T-helper 2 cell (primary cell): ENCODE measurements at places on chromosomes 4 and X.
A peak's percentile ranks its signal among the peaks of the same experiment; 100 is the strongest.

DNA sequence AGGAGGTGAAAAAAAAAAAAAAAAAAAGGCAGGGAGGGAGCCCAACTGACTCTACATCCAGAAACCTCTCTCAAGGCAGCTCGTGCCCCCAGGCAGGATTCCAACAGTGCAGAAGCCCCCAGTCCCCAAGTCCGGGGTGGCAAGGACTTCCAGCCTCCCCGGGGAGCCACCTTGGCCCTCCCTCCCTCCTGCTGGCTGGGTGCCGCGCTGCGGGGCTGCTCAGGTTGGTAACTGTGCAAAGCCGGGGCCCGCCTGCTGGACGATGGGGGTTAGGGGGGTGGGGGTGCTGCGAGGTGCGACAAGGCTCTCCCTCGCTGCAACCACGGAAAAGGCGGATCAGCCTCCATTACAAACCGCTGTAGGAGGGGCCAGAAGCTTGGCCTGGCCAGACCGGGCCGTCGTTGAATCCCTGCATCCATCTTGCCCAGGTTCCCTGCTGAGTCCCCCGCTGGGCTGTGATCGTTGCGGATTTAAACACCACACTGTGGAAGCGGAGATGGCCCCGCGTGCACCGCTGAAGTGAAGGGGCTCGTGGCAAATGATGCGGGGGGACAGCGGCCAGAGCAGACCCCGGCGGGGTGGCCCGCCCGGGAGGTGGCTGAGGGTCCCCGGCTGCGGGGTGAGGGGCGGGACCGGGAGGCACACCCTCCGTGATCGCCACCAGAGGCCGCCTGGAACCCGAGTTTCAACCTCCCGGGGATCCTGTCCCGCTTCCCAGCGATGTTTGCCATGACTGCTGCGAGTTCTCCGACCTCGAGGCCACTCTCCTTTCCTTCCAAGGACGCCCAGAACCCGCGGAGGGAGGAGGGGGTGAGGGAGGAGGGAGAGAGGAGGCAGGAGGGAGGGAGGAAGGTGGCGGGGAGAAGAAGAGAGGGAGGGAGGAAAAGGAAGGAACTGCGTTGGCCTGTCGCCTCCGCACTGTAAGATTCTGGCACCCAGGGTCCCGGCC, 58.0 kb upstream of the DDX3X start:
- DNase-seq, result peak; percentile 10

GRCh38 chr4:179145746-179146525, 1703.7 kb upstream of the AGA start:
- no peak for DNase-seq

DNA sequence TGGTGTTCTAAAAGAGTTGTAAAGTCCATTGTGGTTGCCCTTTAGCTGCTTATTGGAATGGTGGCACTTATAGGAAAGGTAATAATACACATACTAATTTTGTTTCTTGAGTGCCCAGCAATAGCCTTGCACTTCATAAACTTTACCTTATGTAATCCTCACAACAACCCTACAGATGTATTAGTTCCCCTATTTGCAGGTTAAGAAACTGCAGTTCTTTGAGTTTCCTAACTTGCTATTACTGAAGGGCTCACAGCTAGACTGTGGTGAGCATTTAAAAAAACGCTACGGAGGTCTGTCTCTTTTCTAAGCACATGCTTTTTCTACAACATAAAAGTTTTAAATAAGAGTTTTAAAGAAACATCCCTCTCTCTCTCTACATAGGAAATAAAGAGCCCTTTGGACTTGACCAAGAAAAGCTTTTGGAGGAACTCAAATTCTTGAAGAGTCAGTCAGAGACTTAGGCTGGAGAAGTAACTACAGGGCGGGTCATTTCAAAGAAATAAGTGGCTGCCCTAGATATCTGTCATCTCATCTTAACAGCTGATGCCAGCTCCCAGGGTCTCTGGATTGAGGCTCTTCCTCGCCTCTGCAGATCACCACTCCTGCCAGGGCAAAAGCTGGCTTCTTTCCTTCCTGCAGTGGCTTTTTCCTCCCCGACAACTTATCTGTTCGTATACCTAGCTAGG, 42.0 kb upstream of the FBXW7 start:
- no peak for DNase-seq

DNA sequence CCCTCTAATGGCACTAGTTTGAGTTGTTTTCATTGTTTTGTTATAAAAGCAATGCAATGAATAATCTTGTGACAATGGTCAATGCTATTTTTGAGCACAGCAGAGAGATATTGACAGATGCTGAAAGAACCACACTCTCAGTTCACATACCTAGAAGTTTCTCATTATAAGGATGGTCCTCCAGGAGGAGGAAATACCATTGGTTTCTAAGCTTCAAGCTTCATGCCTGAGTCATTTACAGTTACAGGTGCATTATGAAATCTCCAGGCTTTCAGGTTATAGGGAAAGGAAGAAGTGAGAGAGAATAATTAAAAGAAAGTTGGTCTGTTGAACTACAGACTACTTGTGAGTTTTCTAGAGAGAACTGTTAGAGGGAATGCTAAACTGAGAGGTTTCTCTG, 75.3 kb downstream of the PWWP3B start:
- no peak for DNase-seq

GRCh38 chr4:169823685-169824084, 65.9 kb upstream of the HPF1 start:
- DNase-seq, result no peak

DNA sequence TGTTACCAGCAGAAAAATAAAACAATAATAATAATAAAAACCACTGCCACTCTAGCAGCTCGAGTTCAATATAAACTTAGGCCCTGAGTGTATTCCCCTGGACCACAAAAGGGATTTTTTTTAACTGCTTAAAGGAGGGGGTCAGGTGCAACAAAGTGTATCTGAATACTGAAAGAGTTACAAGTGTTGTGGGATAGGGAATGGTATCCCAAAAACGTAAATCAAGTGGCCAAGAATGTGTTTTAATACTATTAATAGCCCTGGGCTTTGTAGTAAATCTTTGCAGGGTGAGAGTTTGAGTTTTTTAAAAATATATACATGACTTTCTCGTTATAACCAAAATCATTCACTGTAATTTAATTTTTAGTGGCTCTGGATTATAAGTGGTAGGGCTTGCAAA, 860.1 kb upstream of the INTU start:
- no peak for DNase-seq

GRCh38 chrX:136767104-136767941, 13.4 kb downstream of the ARHGEF6 start:
- DNase-seq, result peak; percentile 32

DNA sequence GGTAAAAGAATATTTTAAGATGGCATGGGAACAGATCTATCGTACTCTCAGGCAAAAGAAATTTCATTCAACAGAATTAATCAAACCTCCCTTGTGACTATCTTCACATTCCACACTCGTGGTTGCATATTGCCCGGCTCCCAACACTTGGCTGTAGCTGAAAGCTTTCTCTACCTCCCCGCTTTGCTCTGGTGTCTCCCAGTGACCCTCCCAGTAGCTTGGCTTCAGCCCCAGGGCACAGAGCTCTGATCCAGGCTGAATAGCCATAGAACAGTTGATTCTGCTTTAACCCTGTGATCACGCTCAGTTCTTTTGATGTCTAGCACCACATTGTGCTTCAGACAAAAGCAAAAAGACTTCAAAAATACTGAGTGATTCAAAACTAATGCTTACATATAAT, 24.6 kb downstream of the SLC7A11 start:
- DNase-seq, result no peak

DNA sequence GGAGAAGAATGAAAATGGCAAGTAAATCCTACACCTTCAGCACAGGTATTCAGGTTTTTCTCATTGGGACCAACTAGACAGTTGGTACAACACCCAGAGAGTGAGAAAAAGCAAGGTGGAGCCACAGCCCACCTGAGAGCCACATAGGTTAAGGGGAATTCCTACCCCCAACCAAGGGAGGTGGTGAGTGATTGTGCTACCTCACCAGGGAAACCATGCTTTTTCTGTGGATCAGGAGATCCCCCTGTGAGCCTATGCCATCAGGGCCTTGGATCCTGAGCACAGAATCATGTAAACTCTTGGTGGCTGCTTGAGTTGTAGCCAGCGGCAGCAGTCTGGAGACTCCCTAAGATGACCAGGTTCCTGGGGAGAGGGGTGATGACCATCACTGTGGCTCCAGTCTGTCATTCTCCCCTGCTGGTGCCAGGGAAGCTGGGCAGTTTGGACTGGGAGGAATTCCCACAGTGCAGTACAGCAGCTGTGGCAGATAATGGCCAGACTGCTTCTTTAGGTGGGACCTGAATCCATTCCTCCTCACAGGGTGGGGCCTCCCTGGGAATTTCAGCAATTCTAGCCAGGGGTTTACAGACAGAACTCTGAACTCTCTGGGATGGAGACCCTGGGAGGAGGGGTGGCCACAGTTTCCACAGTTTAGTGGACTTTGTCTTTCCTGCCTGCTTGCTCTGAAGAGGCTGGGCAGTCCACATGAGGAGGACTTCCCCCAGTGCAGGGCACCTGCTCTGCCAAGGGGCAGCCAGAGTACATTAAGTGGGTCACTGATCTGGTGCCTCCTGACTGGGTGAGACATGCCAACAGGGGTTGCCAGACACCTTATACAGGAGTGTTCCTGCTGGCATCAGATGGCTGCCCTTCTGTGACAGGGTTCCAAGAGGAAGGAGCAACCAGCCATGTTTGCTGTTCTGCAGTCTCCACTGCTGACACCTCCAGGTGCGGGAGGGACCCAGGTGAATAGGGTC, 43.2 kb downstream of the PARM1 start:
- DNase-seq, result no peak

- DNase-seq, result no peak
Observed at GRCh38 chr4:687971-688853, 739 bp downstream of the SLC49A3 start.

- no peak for DNase-seq
Observed at GRCh38 chr4:38950734-38951133, 81.5 kb downstream of the TMEM156 start.

- no peak for DNase-seq
Observed at GRCh38 chr4:56048383-56048701, 99.6 kb downstream of the CEP135 start.

- DNase-seq, result no peak
Observed at GRCh38 chr4:39029752-39030694, 2.2 kb downstream of the TMEM156 start.

GRCh38 chrX:3550160-3550751, 163.2 kb downstream of the PRKX start:
- DNase-seq, result no peak

DNA sequence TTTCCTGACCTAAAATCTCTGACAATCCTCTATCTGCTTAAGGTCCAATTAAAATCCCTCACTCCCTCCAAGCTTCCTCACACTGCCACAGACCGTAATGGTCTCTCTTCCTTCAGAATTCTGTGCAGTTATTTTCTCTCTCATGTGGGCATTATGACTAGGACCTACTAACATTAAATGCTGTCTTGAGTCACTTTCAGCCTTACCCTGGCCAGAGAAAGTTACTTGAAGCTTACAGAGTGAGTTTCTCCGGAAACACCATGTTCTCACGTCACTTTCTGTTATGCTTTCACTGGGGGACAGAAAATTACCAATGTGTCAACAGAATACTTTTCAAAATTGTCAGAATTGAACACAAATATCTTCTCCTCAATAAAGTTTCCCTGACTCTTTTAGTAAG, 271.8 kb downstream of the INPP4B start:
- DNase-seq, result no peak

GRCh38 chr4:176303938-176304337, 15.8 kb upstream of the SPCS3 start:
- no peak for DNase-seq

- no peak for DNase-seq
Observed at GRCh38 chr4:112807083-112807482, 170.1 kb downstream of the LARP7 start.

- DNase-seq, result no peak
Observed at GRCh38 chrX:112816908-112817307, 23.7 kb downstream of the AMOT start.

DNA sequence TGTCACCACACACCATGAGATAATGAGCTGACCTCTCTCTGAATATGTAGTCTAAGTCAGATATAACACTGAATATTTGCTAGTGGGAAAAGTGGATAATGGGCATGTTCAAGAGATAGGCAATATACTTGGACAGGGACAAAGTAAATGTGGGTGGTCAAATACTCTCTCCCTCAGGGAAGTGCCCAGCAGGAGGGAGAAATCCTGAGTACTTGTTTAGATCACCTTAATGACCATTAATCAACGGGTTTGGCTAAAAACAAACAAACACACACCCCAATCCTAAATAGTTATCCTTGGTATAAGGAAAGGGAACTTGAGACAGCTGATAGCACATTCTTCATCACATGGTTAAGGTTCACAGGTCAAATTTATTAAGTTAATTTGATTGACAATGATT, 933.5 kb downstream of the C4orf33 start:
- DNase-seq, result no peak

- DNase-seq, result no peak
Observed at GRCh38 chr4:137905930-137906329, 336.2 kb downstream of the SLC7A11 start.

DNA sequence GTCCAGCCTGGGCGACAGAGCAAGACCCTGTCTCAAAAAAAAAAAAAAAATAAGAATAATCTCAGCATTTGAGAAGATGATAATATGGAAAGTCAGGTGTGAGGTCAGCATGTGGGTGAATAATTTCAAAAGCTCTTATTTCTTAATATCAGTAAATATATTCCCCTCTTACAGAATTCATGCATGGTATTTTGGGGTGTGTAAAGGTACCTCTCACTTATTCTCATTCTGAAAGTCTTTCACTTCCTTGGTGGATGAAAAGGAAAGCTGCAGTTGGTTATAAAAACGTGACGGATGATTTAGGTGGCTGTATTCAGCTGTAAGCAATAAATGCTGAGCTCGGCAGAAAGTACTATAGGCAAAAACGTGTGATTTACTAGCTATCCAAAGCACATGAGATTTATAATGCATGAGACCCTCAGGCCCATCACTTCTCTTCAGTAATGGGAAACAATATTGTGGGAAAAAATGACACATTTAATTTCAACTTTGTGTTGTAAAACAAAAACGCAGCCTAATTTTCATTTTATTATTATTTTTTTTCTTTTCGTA, 353.2 kb upstream of the MAGEB2 start:
- DNase-seq, result no peak

DNA sequence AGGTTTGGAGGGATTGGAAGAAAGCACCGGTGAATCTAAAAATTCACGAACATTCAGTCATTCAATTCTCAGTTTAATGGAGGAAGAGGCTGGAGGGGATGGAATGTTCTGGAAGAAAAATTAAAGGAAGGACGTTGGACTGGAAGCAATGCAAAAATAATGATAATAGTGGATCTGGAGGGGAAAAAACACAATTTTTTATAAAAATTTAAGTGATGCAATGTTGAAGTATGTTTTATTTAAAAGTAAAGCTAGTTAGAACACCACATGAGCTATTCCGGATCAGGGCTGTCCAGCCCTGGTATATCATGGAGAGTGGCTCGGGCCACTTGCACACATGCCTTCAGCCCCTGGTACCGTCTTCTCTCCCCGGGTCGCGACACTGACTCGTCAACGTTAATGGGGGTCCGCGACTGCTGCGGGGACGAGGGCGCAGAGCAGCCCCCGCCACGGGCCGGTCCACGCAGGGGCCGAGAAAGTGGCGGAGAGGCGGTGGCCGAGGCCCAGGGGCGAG, 204.6 kb downstream of the TENM3 start:
- DNase-seq, result no peak
